ENCODE measurements at places on chromosomes 6 and 20.

DNA sequence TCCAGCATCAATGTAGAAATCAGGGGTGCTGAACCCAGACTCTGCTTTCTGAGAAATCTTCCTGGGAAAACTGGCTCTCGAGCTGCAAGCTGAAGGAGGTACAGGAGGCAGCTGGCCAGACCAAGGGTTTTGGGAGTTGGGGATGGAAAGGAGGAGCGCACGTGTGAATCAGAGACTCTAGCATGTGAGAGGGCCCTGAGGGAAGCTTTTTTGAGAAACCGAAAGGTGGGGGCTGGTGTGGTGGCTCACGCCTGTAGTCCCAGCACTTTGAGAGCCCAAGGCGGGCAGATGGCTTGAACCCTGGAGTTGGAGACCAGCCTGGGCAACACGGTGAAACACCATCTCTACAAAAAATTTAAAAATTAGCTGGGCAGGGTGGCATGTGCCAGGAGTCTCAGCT, 37.1 kb upstream of the EEF1E1 start:
- DNase-seq, result no peak

GRCh38 chr6:49468042-49468441, 4.9 kb downstream of the CENPQ start:
- DNase-seq, result no peak

GRCh38 chr6:158191761-158192160, 23.6 kb downstream of the GTF2H5 start:
- no peak for DNase-seq

DNA sequence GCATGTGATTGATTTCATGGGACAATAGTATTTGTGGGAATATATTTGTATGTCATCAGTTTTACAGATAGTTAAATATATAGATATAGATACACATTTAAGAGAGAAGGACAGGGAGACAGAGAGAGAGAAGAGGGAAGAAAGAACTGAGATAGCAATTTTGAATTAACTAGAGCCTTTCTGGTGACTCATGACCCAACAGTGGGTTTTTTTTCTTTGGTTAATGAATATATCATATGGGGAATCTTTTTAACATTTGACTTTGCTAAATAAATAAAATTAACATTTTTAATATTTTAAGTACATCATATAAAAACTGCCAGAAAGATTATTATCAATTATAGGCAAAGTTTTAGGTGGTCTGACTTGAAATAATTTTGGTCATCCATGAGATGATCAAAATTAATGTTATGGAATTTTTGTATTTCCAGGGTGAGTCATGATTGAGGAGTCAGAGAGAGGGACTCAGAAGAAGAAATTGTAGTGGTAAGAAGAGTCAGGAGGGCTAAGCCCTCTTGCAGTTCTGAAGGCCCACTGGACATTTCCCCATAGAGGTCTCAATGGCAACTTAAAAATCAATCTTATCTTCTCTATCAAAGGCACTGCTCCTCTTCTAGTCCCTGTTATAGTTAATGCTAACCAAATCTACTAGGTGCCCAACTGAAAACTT, 508.1 kb upstream of the MAP3K7 start:
- DNase-seq, result no peak

GRCh38 chr6:136403110-136403980, 113.7 kb upstream of the BCLAF1 start:
- no peak for DNase-seq
